ENCODE measurements at places on chromosomes 11 and 22. TPM values are rescaled to one million over a fixed set of nuclear protein-coding genes. Genes with fewer than 3 reads are reported as not detected.

The OR52N4 gene
- total RNA-seq: not detected

The SLC37A2 gene
- 0.29 TPM for total RNA-seq

The KCNK7 gene
- 0.29 TPM for total RNA-seq

The ABTB2 gene
- total RNA-seq: 5.1 TPM

The SLC22A8 gene
- total RNA-seq: not detected

The TUT1 gene
- total RNA-seq: 7.6 TPM

The HBE1 gene
- total RNA-seq: not detected

The EMID1 gene
- 0.29 TPM for total RNA-seq

The CCDC88B gene
- 0.29 TPM for total RNA-seq

The IL18BP gene
- 4.4 TPM for total RNA-seq

The SLC7A4 gene
- total RNA-seq: under 0.01 TPM

The KCNJ5 gene
- 0.36 TPM for total RNA-seq

The NECTIN1 gene
- total RNA-seq: 4.1 TPM

The SOX6 gene
- 3.2 TPM for total RNA-seq

The SMIM38 gene
- under 0.01 TPM for total RNA-seq

The KRTAP5-2 gene
- not detected for total RNA-seq

The CRELD2 gene
- total RNA-seq: 31.1 TPM

The MRGPRX3 gene
- total RNA-seq: not detected

The MUC2 gene
- not detected for total RNA-seq

The CALCA gene
- total RNA-seq: not detected

The RNF169 gene
- 32.6 TPM for total RNA-seq

The CDON gene
- total RNA-seq: 12.3 TPM

The POLR2F gene
- 18.6 TPM for total RNA-seq

The UVRAG gene
- 30.4 TPM for total RNA-seq

The NARS2 gene
- 12.7 TPM for total RNA-seq

The SMIM35 gene
- not detected for total RNA-seq

The SHISAL1 gene
- total RNA-seq: 52.5 TPM

The SMTNL1 gene
- total RNA-seq: not detected

The CFAP300 gene
- total RNA-seq: 6.5 TPM

The GNG3 gene
- not detected for total RNA-seq

The CYP2D6 gene
- 0.36 TPM for total RNA-seq

The UPB1 gene
- not detected for total RNA-seq

The ZNF280B gene
- 1.5 TPM for total RNA-seq

The TRIM21 gene
- 15.6 TPM for total RNA-seq

The CCDC73 gene
- total RNA-seq: not detected

The MMP27 gene
- not detected for total RNA-seq

The C11orf42 gene
- not detected for total RNA-seq

The CDC42EP2 gene
- total RNA-seq: 15.0 TPM

The CLCF1 gene
- 6.2 TPM for total RNA-seq

The ARHGAP20 gene
- total RNA-seq: 3.5 TPM

The OR2D2 gene
- 0.36 TPM for total RNA-seq

The OR51B5 gene
- total RNA-seq: not detected

The OR2AG2 gene
- 0.36 TPM for total RNA-seq

The CDC42EP1 gene
- total RNA-seq: 28.6 TPM

The ZNF70 gene
- 6.5 TPM for total RNA-seq
